Gastrocnemius medialis (tissue), 4 donors: ENCODE measurements at places on chromosomes 12 and 14. TPM values are rescaled to one million over a fixed set of nuclear protein-coding genes. Genes with fewer than 3 reads are reported as not detected.
A peak's percentile ranks its signal among the peaks of the same experiment; 100 is the strongest.

GRCh38 chr12:45730348-45731189 is 1.1 kb downstream of the ARID2 start:
- no peaks in the 10 kb centered on the region for H3K36me3 ChIP-seq
- DNase-seq, result peak; percentile 14
- peak overlapping the region; percentile 98 for H3K27ac ChIP-seq
- H3K4me3 ChIP-seq, result peak overlapping the region; percentile 91
- no peaks in the 10 kb centered on the region for H3K27me3 ChIP-seq

DNA sequence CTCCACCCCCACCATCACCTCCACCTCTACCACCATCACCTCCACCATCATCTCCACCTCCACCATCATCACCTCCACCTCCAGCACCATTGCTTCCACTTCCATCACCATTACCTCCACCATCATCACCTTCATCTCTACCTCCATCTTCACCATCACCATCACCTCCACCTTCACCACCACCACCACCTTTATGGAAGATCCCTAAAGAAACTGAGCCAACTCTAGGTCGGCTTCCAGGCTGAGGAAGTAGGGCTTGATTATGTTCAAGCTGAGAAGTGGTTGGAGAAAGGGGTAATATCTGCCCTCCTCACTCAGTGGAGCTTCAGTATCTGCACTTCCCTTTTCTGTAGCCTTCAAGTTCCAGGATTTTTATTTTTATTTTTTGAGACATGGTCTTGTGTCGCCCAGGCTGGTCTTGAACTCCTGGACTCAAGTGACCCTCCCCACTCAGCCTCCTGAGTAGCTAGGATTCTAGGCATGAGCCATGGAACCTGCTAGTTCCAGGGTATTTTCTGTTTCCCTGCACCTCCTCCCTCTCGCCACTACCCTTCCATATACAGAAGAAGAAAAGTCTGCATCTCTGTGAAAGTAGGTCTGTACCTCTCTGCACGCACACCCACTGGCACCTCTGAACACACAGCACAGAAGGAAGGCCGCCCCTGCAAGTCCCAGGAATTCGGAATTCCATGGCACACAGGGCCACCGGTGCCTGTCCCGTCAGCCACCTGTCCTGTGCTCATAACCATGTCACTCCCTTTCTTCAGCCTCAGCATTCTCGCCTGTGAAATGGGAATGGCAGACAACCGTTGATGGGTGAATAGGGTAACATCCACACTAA is 5.9 kb downstream of the ZBTB42 start:
- no peaks in the 10 kb centered on the region for H3K36me3 ChIP-seq
- H3K4me3 ChIP-seq, result no peak overlapping the region
- H3K27ac ChIP-seq, result no peak overlapping the region
- DNase-seq, result no peak
- H3K4me1 ChIP-seq, result peaks cover 9% of the 10 kb centered on the region

DNA sequence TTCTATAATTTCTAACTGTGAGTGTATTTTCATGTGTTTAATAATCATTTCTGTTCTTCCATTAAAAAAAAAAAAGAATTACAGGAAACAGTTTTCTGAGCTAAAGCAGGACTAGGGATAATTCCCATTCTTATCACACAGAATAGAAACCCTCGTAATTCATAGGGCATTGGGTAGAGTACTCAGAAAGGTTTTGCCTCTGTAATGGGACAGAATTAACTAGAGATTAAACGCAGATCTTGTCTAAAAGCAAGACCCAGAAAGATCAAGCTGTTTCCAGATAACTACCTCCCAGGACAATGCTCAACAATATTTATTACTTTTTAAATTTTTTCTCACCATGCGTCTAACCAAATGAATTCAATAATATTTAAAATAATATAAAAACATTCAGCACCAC is 10.2 kb downstream of the GSKIP start:
- no peak for DNase-seq
- H3K36me3 ChIP-seq, result no peaks in the 10 kb centered on the region
- H3K4me1 ChIP-seq, result no peaks in the 10 kb centered on the region
- H3K4me3 ChIP-seq, result no peak overlapping the region

DNA sequence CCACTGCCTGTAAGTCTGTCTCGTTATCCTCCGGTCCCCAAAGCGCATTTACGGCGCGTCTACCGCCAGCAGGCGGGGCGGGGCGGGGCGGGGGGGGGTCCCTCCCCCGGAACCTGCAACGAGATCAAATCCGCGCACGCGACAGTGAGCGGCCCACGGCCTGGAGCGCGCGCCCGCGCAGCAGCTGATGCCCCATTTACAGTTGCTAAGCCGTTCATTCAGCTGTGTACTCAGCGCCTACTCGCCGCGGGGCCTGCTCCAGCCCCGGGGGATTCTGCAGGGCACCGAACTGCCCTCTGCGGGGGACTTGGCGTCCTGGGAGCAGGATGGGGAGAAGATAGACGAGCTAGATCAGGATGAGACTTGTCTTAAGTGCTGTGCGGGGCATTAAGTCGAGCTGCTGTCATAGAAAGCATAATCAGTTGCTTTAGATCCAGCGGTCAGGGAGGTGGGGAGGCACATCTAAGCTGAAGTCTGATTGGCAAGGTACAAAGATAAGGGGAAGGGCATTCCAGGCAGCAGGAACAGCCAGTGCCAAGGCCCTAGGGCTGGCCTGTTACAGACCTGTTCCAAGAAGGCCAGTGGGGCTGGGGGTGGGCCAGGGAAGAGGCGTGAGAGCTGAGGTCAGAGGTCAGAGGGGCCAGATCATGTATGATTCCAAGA is 1.4 kb upstream of the CCDC85C start:
- peak; percentile 39 for DNase-seq
- no peaks in the 10 kb centered on the region for H3K36me3 ChIP-seq
- H3K27me3 ChIP-seq, result no peaks in the 10 kb centered on the region
- H3K4me1 ChIP-seq, result peaks cover 20% of the 10 kb centered on the region
- peak overlapping the region; percentile 99 for H3K27ac ChIP-seq

DNA sequence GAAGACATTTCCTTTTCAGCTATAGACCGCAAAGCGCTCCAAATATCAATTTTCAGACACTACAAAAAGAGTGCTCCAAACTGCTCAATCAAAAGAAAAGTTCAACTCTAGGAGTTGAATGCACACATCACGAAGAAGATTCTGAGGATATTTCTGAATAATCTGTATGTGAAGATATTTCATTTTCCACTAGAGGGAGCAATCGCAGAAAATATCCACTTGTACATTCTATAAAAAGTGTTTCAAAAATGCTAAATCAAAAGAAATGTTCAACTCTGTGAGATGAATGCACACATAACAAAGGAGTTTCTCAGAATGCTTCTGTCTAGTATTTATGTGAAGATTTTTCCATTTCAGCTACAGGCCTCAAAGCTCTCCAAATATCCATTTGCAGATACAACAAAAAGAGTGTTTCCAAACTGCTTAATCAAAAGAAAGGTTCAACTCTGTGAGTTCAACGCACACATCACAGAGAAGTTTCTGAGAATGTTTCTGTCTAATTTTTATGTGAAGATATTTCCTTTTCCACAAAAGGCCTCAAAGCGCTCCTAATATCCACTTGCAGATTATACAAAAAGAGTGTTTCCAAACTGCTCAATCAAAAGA is 643.8 kb upstream of the ALG10B start:
- DNase-seq, result no peak
- H3K4me3 ChIP-seq, result no peak overlapping the region
- H3K36me3 ChIP-seq, result no peaks in the 10 kb centered on the region
- no peaks in the 10 kb centered on the region for H3K27me3 ChIP-seq

DNA sequence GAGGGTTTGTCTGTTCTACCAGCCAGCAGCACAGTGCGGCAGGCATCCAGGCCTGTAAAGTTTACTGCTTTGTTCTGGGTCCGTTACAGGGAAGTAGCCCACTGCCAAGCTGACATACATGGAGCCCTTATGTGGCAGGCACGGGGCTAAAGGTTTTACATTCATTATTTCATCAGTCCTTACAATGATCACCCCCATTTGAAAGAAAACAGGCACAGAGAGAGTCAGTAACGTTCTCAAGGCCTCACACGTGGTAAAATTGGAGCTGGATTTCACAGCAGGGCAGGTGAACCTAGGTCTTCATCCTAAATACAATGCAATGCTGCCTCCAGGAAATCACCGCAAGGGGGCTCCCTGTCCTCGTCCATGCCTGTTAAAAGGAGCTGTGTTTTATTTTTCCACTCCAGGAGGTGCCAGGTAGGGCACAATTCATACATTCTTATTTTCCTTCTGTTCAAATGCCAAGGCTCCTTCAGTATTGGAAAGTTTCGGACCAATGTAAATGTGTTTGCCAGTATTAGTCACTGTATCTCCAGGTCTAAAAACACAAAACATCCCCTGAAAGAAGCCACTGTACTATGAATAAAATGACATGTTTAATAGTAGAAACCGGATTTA is 172.2 kb upstream of the GZMB start:
- no peak overlapping the region for H3K4me3 ChIP-seq
- H3K4me1 ChIP-seq, result no peaks in the 10 kb centered on the region
- no peaks in the 10 kb centered on the region for H3K36me3 ChIP-seq
- H3K27ac ChIP-seq, result no peak overlapping the region
- H3K27me3 ChIP-seq, result no peaks in the 10 kb centered on the region
- no peak for DNase-seq

DNA sequence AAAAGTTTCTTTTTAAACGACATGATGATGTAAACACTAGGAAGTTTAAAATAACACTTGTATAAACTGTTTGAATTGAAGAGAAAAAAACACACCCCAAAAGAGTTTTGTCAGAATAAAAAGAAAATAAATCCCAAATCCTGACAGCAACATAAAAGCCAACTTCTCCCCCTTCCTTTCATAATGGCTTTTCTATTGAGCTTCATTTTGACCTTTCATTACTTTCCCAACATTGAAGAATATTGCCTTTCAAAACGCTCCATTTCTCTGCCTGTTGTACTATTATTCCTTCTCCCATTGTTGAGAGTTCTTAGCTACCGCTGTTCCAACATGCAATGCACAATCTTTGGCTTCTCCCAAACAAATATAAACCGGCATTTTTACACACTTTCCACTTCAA is 448.5 kb downstream of the BCAT1 start:
- H3K36me3 ChIP-seq, result no peaks in the 10 kb centered on the region
- H3K4me1 ChIP-seq, result peaks cover 5% of the 10 kb centered on the region
- no peaks in the 10 kb centered on the region for H3K27me3 ChIP-seq
- DNase-seq, result no peak
- H3K4me3 ChIP-seq, result no peak overlapping the region
- no peak overlapping the region for H3K27ac ChIP-seq

DNA sequence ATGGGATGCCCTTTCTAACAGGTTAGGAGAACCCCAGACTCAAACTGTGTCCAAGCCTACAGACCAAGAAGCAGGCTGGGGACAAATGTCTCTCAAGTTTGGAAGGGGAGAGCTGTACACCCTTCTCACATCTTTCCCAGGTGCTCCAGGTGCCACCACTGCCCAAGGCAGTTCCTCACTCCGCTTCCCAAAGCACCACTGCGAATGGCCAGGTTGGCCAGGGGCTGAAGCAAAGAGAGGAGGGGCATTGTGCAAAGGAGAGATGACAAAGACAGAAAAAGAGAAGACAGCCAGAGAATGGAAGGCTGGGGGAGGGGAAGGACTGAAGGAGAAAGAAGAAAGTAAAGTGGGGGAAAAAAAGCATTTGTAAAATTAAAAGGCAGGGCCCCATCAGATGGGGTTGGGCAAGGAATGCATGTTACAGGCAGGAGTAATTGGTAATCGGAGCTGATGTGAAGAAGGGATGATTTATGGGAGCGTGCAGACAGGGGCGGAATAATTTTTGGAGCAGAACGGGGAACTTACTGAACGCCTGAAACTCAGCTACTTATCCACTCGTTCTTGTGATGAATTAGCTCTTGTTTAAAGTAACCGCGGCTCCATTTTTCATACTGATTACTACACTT is 165.8 kb downstream of the ESRRB start:
- H3K4me3 ChIP-seq, result no peak overlapping the region
- peaks cover 5% of the 10 kb centered on the region for H3K27me3 ChIP-seq
- H3K4me1 ChIP-seq, result no peaks in the 10 kb centered on the region
- H3K27ac ChIP-seq, result no peak overlapping the region
- no peak for DNase-seq

- H3K27me3 ChIP-seq, result no peaks in the 10 kb centered on the region
- no peaks in the 10 kb centered on the region for H3K36me3 ChIP-seq
- no peak for DNase-seq
- no peak overlapping the region for H3K4me3 ChIP-seq
Observed at GRCh38 chr14:51068268-51068667, 26.6 kb downstream of the TRIM9 start.

DNA sequence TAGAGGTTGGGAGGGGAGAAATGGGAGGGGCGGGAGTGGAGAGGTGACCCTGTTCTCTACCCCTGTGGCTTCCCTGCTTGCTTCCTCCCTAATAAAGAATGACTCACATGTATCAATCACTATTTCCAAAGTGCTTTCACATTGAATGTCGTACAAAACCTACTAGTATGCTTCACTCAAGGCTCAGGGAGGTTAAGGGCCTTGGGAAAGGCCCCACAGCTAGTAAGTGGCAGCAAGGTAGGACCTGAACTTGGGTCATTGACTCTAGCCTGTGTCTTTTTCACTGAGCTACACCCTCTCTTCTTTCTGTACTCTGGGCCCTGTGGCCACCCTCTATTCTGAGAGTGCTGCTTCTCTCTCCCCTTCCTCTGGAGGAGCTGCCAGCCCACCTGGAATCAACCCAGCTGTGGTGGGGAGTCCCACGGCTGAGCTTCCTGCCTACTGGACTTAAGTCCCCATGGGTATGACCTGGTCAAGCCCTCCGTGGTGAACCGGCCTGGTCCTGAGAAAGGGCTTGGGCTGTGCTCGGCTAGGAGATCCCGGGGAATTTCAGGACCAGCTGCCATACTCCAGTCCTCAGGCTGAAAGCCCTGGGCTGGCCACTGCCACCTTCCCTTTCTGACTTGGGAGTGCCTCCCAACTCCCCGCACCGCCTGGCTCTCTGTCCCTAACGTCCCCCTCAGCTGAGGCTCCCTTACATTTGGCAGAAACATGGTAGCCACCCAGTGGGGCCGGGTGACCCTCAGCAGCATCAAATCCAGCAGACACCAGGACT is 13.0 kb downstream of the SLC48A1 start:
- peaks cover 3% of the 10 kb centered on the region for H3K4me1 ChIP-seq
- H3K36me3 ChIP-seq, result no peaks in the 10 kb centered on the region
- DNase-seq, result no peak
- H3K27ac ChIP-seq, result peak overlapping the region; percentile 41
- no peaks in the 10 kb centered on the region for H3K27me3 ChIP-seq
- H3K4me3 ChIP-seq, result no peak overlapping the region

TSPAN19 gene
- not detected for total RNA-seq

NID2 gene
- 3.7 TPM for total RNA-seq

SSPN gene
- total RNA-seq, result 34.4 TPM

SCAF11 gene
- total RNA-seq, result 101 TPM
